ENCODE measurements at places on chromosomes 5 and 9.

DNA sequence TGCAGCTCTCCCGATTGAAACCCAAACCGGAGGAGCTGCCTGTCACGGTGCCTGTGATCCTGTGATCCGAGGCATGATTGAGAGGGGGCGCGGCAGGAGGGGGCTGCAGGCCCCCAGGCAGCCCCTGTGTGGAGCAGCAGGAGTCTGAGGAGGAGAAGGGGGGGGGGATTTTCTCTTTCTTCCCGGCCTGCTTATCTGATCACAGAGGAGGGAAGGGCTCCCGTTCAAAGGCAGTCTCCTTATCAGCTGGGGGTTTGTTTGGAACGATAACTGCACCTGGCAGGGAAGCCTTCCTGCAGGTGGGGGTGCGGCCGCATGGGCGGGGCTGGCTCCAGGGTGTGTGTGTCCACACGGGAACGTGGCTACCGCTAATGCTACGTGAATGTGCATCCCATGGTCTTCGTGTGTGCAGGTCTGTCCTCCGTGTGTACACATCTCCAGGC, 38.4 kb downstream of the LMX1B start:
- no peak for DNase-seq

DNA sequence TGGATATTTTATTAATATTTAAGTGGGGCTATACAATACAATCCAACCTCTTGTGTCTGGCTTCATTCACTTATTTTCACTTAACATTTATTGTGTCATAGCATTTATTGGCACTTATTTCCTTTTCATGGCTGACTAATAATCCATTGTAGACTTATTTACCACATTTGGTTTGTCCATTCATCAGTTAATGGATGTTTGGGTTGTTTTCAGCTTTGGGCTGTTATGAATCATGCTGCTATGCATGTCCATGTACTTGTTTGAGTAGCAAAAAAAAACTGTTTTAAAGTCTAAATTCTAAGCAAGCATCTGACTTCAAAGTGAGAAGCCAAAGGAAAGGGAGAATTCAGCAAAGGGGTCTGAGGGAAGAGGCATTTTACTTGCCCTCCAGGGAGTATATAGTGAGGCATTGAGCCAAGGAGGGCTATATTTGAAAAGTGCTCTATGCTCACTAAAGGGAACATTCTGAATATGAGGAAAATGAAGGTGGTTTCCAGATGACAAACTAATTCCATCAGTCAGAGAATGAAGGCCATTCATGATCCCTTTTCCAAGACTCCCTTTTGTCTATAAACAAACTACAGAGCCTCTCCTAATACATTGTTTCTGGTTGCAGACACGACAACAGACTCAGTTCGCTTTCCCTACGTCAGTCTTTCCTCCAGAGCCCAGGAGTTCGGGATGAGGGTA, 532.8 kb upstream of the KLF4 start:
- no peak for DNase-seq

DNA sequence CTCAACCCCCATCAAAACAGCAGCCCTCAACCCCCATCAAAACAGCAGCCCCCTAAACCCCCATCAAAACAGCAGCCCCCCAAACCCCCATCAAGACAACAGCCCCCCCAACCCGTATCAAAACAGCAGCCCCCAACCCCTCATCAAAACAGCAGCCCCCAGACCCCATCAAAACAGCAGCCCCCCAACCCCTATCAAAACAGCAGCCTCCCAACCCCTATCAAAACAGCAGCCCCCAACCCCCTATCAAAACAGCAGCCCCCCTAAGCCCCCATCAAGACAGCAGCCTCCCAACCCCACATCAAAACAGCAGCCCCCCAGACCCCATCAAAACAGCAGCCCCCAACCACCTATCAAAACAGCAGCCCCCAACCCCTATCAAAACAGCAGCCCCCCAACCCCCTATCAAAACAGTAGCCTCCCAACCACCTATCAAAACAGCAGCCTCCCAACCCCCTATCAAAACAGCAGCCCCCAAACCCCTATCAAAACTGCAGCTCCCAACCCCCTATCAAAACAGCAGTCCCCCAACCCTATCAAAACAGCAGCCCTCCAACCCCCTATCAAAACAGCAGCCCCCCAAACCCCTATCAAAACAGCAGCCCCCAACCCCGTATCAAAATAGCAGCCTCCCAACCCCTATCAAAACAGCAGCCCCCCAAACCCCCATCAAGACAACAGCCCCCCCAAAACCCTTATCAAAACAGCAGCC, 1.2 kb downstream of the TPPP start:
- no peak for DNase-seq

DNA sequence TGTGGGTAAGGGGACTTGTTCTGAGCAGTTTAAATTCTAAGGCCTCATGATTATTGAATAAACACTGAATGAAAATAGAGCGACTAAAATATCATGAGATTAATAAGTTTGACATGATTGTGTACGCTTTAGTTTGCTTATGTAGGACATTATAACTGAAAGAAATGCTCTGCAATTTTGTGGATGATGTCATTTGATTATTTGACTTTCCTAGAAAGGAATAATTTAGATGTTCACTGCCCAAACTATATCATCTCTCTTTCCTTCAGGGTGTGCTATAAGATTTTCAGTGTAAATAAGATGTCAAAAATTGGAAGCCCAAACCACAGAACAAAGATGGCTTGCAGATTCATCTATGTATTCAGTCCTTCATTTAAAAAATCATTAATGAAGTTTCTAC, 115.7 kb upstream of the MTAP start:
- DNase-seq, result no peak

- DNase-seq, result no peak
These were observed 419.9 kb downstream of the CCDC171 start for GRCh38 chr9:15972760-15973159.

- no peak for DNase-seq
These were observed 24.2 kb downstream of the NEK6 start for GRCh38 chr9:124281931-124282371.

GRCh38 chr5:9540791-9541190, 5.1 kb downstream of the SEMA5A start:
- no peak for DNase-seq

GRCh38 chr5:14281746-14282181, 138.6 kb downstream of the TRIO start:
- no peak for DNase-seq

DNA sequence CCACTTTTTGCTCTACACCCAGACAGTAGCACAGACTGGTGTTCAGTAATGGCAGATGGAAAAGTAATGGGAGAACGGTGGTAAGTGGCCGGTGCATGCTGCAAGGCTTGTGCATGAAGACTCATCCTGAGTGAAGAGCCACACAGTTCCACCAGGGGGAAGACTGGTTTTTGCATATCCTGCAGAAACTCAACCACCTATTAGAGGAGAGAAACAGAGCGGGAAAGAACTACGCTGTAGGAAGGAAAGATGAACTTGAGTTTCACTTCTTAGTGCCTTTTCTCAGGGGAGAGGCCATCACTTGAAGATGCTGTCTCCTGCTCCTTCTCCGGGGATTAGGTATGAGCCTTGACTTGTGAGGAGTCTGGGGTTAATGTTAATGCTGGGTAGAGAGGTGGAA, 9.4 kb upstream of the PRSS3 start:
- no peak for DNase-seq

DNA sequence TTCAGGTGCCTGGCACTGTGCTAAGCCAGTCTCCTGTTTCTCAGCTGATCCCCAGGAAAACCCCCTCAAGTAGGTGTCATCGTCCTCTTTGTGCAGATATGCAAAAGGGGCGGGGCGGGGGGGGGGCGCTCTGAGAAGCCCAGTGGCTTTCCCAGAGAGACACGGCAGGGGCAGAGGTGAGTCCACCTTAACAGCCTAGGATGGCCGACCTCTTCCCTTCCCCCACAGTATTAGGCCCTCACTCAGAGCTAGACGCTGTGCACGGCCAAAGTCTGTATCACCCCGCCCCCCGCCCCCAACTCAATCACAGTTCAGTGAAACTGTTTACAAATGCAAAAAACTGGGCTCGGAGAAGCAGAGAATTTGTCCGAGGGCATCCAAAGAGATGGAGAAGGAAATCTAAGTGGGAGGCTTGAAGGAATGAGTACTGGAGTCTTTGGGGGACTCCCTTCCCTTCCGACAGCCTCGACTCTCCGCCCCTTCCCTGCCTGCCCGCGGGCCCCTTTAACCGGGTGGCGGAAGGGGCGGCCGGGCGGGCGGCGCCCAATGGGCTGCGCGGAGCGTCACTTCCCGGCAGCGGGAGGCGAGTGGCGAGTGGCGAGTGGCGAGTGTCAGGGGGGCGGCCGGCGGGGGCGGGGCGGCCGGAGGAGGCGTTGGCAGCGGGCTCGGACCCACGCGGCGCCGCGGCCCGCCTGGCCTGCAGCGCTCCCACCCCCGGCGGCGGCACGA, at the start of gene ERGIC1:
Gene ERGIC1 (plus strand): TSS at position 566 of the 729 bp plus-strand sequence. CDS start 163 bp downstream, at position 729.
- peak; percentile 51 for DNase-seq

DNA sequence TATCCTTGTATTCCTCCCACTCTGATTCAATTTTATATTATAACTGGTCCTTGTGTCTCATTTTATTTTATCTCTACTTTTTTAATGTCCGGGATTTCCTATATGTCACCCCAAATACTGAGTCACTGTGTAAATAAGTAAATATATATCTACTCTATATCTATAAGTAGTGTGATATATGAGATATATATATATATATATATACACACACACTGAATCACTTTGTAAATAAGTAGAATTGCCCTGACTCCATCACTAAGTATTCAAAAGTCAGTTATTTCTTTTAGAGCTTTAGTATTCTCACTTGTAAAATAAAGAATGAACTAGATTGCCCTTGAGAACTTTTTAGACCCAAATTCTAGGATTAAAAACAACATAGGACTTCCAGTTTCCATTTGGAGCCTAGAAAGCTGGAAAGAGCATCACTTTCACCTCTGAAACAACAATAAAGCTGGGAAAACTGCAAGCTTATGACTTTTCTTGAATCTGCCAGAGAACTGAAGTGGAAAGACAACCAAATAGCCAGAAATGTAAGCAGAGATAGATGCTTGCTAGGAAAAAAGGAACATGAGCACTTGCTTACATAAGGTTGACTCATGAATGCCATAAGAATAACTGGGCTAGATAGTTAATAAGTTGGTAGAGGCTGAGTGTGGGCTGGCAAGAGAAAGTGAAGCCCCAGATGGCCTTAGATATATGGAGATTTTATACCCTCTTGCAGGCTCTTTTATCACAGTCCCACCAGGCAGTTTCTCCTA, 171.1 kb upstream of the TLX3 start:
- no peak for DNase-seq

DNA sequence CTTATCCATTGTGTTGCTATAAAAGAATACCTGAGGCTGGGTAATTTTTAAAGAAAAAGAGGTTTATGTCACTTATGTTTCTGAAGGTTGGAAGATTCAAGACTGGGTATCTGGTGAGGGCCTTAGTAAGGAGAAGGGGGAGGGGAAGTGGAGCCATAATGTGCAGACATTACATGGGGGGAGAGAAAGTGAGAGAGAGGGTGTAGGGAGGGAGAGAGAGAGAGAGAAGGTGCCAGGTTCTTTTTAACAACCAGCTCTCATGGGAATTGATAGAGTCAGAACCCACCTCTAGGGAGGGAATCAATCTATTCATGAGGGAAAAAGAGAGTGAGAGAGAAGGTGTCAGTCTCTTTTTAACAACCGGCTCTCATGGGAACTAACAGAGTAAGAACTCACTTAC, 29.5 kb downstream of the SPEF2 start:
- DNase-seq, result no peak

DNA sequence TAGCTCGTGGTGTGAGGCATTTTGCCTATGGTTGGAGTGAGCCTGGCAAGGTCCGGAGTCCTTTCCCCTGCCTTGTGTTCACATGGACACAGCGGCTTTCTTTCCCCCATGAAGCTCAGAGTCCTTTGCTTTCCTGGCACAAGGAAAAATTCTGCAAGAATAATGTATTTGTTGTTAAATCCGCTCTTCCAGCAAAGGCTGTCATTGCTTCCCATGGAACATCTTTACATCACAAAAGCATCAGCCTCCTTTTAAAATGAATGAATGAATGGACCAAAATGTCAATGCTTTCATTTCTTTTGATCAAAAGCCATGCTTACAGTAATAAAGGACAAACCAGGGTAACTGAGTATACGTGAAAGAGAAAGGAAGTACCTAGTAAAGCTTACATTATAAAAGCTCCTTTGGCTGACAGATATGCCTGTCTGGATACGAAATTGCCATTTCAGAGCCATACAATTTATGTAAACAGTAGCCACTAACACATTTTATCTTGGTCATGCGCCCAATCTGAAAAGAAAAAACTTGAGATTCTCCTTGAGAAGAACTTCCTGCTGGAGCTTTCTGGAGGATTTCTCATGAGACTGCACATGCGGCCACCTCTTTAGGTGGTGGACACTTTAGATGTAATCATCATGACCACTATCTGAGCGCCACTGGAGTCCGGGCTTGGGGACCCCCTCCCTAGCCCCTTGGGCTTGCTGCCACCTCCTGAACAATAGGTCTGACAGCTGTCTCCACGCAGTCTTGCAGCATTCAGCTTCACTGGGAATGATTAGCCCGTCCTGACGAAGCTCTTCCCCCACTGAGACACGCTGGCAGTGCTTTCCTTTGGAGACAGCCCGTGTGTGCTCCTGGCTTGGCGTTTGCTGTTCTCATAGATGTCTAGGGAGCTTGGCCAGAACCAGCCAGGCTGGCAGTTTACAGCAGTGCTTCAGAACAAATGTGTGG, 355.9 kb downstream of the ADAMTS6 start:
- peak; percentile 75 for DNase-seq

- no peak for DNase-seq
These were observed 1892.1 kb downstream of the MAT2B start for GRCh38 chr5:165397516-165397915.

GRCh38 chr5:179829732-179830435, 9.2 kb downstream of the SQSTM1 start:
- DNase-seq, result no peak

- DNase-seq, result no peak
These were observed 70.9 kb downstream of the SH3RF2 start for GRCh38 chr5:146007270-146007669.

GRCh38 chr9:135348788-135349150, 130.8 kb upstream of the PPP1R26 start:
- no peak for DNase-seq

- DNase-seq, result no peak
These were observed 112.8 kb downstream of the DAPK1 start for GRCh38 chr9:87610200-87611155.

- no peak for DNase-seq
These were observed 104.8 kb upstream of the SIMC1 start for GRCh38 chr5:176133289-176133870.

DNA sequence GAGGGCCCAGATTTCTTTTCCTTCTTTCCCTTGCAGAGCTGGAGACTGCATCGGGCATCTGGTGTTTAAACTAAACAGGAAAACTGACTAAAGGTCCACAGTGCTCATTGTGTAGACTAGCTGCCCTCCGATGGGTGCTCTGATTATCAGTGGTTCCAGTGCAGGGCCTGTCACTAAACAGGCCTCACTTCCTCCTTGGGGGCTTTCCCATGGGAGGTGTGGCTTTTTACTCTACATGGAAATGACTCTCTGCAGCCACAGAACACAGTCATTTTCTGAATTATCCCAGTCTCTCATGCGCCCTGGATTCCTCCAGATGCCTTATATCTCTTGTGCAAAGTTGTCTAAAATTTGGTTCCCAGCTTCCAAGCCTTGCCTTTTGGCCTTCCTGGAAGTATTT, 199.2 kb downstream of the TRIO start:
- DNase-seq, result no peak

GRCh38 chr5:67695369-67695768, 498.8 kb upstream of the CD180 start:
- no peak for DNase-seq
